NCI-H345 (cell line): ENCODE measurements at places on chromosomes 4 and X.
A peak's percentile ranks its signal among the peaks of the same experiment; 100 is the strongest.

DNA sequence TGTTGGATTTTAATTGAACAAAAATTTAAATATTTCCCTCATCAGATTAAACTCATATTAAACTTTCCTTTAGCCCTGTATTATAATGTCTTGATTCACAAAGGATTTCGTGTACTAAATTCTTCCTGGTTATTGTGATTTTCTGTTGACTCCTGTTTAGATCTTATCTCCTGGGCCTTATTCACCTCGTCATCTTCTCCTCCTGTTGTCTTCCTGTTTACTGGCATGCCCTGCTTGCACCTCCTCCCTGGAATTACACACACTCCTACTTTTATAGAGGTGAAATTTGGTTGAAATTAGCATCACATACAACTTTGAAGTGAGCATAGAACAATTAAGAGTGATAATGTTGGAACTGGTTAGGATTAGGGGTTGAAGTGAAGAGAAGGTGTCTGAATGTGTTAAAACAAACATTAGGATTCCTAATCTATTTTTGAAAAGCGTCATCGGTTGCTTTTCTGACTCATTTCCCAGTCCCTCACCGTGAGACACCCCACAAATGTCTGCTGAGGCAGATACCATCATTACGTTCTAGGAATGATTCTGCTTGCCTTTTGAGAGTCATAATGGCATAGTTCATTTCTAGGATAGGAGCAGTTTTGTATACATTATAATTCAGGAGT, 32.5 kb downstream of the TLL1 start:
- DNase-seq, result no peak

- no peak for DNase-seq
These were observed 53.7 kb upstream of the TADA2B start for GRCh38 chr4:6989331-6989923.

DNA sequence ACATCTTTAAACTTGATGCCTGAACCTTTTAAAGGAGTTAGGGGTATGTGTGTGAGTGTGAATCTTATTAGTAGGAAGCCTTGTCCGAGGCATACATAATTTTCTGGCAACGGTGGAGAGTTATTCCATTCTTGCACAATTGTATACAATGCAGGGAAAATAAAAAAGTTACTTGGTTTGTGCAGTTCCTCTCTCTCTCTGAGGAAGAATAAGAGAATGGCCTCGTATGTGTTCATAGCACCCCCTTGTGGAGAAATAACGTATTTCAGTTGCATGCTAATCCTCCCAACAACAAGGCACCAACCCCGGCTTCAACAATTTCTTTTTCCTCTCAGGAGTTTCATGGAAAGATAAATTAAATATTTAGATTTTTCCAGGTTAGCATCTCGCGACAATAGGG, 33.7 kb upstream of the FGF13 start:
- DNase-seq, result peak; percentile 9

DNA sequence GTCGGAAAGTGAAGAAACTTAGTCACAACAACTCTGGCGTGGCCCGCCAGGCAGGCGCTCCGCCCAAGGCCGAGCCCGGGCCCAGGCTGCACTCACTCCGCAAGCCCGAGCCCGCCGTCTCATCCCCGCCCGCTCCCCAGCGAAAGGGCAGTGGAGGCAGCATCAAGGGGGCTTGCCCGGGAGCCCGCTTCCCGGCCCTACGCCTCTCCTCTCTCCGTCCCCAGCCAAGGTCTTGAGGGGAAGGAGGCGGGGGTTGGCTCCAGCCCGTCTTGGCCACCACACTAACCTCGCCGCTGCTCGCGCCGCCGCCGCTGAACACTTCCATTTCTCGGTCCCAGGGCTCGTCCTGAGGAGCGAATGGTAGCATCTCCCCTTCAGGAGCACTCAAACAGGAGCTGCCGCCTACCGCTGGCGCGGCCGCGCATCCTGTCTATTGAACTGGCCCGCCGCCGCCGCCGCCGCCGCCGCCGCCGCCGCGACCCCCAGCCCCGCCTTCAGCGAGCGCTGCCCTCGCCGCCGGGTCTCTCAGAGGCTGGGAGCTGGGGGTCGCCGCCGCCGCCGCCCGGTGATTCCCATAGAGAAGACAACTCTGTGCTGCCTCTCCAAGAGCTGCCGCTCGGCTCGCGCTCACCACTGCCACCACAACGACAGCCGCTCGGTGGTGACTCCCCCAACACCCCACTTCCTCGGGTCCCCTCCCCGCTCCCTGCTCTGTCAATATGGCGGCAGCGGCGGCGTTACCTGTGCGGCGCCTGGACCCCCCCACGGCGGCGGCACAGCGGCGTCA, at the start of gene RPS6KA6:
Gene RPS6KA6 (minus strand): TSS at position 667 of the 787 bp plus-strand sequence. CDS start 300 bp downstream, at position 367.
- peak; percentile 12 for DNase-seq

DNA sequence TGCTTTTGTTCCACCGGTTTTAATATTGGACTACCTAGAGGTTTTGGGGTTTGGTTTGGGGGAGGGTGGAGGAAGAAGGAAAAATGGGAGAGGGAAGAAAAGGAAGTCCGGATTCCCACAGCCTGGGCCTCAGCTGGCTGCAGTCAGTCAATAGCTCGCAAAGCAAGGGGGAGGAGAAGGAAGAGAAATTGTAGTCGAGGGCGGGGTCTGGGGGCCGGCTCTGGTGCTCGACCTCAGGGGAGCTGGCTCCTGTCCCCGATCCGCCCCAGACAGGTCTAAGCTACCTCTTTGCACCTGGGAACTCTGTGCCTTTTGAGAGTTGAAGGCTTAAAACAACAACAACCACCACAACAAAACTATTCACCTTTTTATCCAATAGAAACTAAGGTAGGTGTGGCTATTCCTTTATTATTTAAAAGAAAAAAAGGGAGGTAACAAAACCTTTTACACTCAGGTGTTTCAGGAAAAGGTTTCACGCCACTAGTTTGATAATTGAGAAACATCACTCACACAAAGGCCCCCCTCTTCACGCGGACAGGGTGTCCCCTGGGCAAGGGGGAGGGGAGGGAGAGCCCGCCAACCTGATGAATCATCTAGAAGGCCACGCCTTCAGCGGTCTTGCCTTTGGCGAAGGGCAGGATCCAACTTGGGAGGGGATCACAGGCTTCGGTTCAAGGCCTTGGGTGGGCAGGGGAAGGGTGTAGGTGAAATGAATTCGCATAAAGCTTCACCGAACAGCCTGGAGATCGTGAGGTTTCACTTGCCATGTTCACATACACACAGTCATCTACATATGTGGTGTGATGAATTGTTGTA, 1.6 kb upstream of the LNX1 start:
- no peak for DNase-seq

GRCh38 chrX:123859409-123859845, 426 bp upstream of the XIAP start:
- peak; percentile 80 for DNase-seq

DNA sequence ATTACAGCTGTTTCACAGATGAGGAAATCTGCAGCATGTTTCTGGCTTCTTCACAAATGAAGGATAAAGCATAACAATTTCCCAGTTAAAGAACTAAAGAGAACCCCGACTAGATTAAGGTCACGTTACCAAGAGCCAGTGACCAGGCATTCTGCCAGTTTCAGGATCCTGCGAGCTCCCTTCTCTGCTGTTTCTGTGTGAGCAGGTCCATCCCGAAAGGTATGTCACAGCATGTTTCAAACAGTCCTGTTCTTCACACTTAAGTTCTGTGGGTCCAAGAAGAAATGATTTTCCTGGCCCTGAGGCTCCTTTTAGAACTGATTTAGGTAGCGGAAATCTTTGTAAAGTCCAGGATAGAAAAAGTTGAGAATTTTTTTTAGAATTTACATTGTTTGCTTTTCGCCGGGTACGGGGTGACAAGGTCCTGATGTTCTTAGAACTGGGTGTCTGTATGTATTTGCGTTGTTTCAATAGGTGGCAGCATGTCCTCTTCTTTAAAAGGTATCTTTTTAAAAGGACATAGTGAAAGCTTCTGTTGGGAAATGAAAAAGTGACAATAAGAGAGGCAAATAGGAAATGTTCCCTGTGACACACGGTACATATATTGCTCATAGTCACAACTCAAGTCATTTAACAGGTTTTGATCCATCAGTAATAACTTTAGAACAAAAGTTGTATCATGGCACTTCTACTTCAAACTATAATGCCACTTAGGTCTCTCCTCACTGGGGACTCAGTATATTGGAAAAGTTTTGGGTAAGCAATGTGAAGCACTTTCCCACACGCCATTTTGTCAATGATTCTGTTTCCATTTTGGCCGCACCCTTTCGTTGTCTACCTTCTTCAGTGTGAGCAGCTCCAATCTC, 18.4 kb downstream of the IL21 start:
- no peak for DNase-seq

- DNase-seq, result peak; percentile 76
These were observed 741 bp downstream of the SPATA18 start for GRCh38 chr4:52051615-52052474.

- no peak for DNase-seq
These were observed 117.7 kb downstream of the RELL1 start for GRCh38 chr4:37568489-37568888.

- DNase-seq, result no peak
These were observed 38.6 kb downstream of the SLITRK2 start for GRCh38 chrX:145856181-145856580.
